Fibroblast of lung (primary cell): ENCODE measurements at places on chromosomes 11 and 22. TPM values are rescaled to one million over a fixed set of nuclear protein-coding genes. Genes with fewer than 3 reads are reported as not detected.
A peak's percentile ranks its signal among the peaks of the same experiment; 100 is the strongest.

DNA sequence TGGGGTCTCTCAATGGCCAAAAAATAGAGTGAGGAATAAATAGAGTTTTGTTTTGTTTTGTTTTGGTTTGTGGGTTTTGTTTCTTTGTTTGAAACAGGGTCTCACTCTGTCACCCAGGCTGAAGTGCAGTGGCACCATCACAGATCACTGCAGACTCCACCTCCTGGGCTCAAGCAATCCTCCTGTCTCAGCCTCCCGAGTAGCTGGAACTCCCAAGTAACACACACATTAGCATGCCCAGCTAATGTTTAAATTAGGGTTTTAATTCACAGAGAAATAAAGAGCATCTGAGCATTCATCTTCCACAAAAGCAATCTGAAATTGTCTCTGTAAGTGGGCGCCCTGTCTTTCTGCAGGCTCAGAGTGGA, 9.2 kb upstream of the IFITM3 start:
- DNase-seq: no peak

DNA sequence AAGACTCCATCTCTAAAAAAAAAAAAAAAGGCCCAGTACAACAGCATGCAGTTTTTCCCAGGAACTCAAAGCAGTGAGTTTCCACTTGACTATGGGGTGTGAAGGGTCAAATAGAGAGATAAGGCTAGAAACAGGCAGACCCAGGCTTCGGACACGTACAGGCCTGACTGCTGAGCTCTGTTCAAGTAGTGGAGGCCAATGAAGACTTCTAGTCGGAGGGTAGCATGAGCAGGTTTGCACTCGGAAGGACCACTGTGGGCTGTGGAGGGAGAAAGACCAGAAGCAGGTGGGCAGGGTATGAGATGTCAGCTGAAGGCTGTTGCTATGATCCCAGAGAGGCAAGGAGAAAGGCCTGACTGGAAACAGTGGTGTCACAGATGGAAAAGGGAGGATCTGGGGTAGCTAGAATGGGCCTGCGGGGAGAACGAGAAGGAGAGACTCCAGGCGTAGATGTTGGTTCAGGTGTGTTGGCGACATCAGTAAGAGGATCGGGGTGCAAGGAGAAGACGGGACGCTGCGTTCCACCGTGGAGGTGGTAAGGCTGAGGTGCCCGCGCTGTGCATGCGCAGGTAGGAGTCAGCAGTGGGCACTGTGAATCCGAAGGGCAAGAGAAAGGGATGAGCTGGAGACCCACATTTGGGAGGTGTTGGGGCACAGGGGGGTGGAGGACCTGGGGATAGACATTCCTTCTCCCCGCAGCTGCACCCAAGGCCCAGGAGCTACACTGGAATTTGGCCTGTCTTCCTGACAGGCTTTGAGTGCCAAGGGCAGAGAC, 49.4 kb upstream of the RAB1B start:
- no peak for DNase-seq

- DNase-seq: peak; percentile 76
Measured at GRCh38 chr11:86938900-86939880, 16.0 kb downstream of the FZD4 start.

GRCh38 chr11:33935461-33936456, 43.9 kb upstream of the LMO2 start:
- DNase-seq: no peak

- no peak for DNase-seq
Measured at GRCh38 chr11:75077316-75077715, 19.4 kb downstream of the OR2AT4 start.

DNA sequence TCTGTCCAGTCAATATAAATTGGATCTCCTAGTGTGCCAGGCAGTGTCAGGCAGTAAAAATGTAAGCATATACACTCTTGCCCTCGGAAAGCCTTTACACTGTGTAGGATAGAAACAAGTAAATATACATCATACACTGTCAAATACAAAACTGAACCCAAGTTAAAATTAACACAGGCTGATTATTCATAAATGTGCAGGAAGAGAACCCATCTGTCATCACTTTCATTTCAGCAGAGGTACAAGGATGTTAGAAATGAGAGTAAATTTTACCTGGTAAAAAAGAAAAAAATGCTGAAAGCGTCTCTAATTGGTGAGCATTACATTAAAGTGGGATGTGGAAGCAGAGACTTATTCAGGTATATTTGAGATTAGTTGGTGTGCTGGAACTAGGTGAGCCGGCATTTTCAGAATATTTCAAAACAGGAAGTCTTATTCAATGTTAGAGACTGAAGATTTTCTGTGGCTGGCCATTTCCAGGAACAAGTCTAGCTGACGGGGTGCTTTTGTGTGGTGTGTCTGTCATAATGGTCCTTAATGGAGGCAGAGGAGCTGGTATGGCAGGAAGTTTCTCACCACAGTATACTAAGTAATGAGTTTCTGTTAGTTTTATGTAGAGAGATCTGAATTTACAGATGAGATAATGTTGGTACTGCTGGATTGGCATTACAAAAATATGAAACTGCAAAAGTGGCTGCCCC, 192.6 kb downstream of the CASP12 start:
- no peak for DNase-seq

- DNase-seq: peak; percentile 26
Measured at GRCh38 chr11:87239001-87239400, 201.3 kb downstream of the TMEM135 start.

GRCh38 chr11:1232021-1232882, 9.4 kb downstream of the MUC5B start:
- DNase-seq: no peak

DNA sequence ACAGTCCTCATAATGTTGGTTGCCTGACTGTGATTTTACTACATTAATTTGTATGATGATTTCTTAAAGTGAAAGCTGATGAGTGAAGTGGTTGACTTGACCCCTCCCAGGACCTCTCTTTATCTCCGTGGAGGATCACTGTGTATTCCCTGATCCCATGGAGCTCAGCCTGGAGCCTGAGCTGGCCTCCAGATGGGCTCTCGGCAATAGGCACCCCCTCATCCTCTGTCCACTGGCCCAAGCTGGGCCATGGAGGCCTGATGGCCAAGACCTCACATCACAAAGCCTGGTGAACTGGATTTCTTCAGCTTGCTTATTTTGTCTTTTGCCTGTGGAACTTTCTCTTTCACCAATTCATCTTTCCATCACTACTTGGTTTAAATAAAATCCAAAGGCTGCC, 75.2 kb downstream of the WNT11 start:
- no peak for DNase-seq

The GGT5 gene
- total RNA-seq: under 0.01 and 0.51 TPM in 2 replicates

The DGCR6L gene
- total RNA-seq: 51.1 and 53.2 TPM in 2 replicates

The ZNF280B gene
- total RNA-seq: 0.33 and 0.77 TPM in 2 replicates

The RASL10A gene
- total RNA-seq: not detected in 2 replicates
